ENCODE measurements at places on chromosomes 6 and 20.

DNA sequence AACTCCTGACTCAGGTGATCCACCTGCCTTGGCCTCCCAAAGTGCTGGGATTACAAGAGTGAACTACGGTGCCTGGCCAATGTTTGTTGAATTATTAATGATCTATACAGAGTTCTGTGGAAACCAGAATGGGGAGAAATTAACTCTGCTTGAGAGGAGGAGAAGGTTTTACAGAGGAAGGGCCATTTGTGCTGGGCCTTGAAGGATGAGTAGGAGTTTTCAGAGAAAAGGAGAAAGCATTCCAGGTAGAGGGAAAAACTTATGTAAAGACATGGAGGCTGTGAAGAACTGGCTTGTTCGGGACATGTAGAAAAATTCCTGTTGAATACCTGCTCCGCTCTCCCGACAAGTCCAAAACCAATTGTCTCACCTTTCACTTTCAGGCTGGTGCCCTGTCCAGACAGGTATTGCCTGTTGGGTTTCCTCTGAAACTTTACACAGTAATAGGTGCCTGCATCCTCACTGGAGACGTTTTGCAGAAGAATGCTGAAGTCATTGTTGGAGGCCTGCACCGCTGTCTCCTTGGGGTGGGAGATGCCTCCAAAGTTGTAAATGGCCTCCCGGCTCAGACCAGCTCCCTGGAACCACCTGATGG, 11.3 kb upstream of the NSFL1C start:
- no peaks in the 10 kb centered on the region for H3K27me3 ChIP-seq
- no peak overlapping the region for H3K4me3 ChIP-seq
- DNase-seq: no peak
- peak overlapping the region; percentile 67 for H3K27ac ChIP-seq
- peaks cover 14% of the 10 kb centered on the region for H3K4me1 ChIP-seq

DNA sequence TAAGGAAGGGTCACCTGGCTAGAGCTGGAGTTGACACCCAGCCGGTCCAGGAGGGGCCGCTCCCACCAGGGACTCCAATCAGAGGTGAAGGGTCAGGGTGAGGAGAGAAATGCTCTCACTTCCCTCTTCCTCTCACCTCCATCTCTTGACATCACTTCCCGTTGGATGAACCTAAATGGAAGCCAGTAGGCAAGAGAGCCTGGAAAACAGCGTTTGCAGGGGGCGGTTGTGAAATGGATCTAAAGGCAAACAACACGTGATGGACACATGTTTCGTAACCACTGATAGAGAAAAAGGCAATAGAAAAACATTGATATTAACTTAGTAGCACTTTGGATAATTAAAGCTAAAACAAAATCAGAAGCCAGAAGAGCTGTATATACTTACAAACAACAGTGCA, 105.6 kb upstream of the FOXA2 start:
- peaks cover 6% of the 10 kb centered on the region for H3K27me3 ChIP-seq
- no peaks in the 10 kb centered on the region for H3K36me3 ChIP-seq

- no peak overlapping the region for H3K27ac ChIP-seq
- peaks cover 20% of the 10 kb centered on the region for H3K36me3 ChIP-seq
- peaks cover 16% of the 10 kb centered on the region for H3K4me1 ChIP-seq
- H3K27me3 ChIP-seq: no peaks in the 10 kb centered on the region
Observed at GRCh38 chr6:161163466-161164181, 110.2 kb downstream of the AGPAT4 start.

DNA sequence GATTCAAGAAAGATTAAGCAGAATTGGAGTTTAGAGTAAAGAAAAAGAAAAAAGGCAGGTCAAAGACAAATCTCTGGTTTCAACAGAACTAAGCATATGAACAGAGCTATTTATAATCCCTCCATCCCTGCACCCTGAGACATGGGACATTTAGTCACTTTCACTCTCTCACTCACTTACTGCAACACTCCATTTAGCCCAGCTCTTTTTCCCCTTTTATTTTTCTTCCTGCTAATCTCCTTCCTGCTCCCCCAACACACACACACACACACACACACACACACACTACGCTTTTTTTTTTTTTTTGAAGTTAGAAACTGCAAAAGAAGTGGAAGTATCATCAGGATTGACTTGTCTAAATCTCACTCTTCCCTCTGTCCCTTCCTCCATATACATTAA, 45.1 kb upstream of the TBC1D7 start:
- no peaks in the 10 kb centered on the region for H3K36me3 ChIP-seq
- no peak overlapping the region for H3K27ac ChIP-seq
- no peaks in the 10 kb centered on the region for H3K27me3 ChIP-seq
- DNase-seq: peak; percentile 1

DNA sequence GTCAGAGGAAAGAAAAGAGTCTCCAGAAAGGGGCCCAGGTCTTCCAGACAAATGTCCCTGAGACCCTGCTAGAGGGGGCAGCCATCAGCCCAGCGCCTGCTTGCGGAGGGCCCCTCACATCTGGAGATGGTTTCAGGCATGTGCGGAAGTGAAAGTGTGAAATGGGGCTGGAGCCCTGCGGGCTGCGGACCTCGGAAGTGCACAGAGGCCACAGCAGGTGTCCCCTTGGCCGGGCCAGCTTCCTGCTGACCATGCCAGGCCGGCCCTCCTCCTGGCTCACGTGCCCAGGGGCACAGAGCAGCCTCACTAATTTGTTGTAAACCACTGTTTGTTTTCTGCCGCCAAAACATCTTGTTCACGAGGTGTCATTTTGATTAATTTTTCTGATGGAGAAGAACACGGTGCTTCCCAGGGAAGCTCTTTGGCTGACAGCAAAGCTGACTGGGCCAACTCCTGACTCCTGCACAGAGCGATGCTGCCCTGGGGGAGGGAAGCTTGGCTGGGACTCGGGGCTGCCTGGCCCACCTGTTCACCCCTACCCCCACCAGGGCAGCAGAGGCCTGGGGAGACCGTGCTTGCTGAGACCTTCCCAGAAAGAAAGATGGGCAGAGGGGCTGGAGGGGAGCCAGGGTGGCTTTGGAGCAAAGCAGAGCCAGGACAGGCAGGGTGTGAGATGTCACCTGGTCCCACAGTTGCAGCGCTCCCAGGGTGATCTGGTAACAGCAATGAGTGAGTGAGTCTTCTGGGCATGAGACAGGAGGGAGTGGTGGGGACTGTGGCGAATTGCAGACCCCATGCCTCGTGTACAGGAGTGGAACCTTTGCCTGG, 54.2 kb downstream of the BCAS4 start:
- no peaks in the 10 kb centered on the region for H3K27me3 ChIP-seq
- no peak for DNase-seq
- H3K4me1 ChIP-seq: peaks cover 41% of the 10 kb centered on the region
- H3K36me3 ChIP-seq: no peaks in the 10 kb centered on the region
- peak overlapping the region; percentile 75 for H3K27ac ChIP-seq
- H3K4me3 ChIP-seq: peak overlapping the region; percentile 30

- H3K4me1 ChIP-seq: peaks cover 23% of the 10 kb centered on the region
- DNase-seq: no peak
- H3K27ac ChIP-seq: no peak overlapping the region
Observed at GRCh38 chr6:75211920-75212590, 6.2 kb upstream of the COL12A1 start.

- no peak overlapping the region for H3K27ac ChIP-seq
- H3K27me3 ChIP-seq: no peaks in the 10 kb centered on the region
- H3K4me1 ChIP-seq: peaks cover 4% of the 10 kb centered on the region
- no peak for DNase-seq
- no peaks in the 10 kb centered on the region for H3K36me3 ChIP-seq
- H3K4me3 ChIP-seq: no peak overlapping the region
Observed at GRCh38 chr6:139833592-139833991, 459.1 kb upstream of the CITED2 start.

Data from suprapubic skin (tissue), 4 donors.